ENCODE measurements at places on chromosomes 5 and 9.
A peak's percentile ranks its signal among the peaks of the same experiment; 100 is the strongest.

DNA sequence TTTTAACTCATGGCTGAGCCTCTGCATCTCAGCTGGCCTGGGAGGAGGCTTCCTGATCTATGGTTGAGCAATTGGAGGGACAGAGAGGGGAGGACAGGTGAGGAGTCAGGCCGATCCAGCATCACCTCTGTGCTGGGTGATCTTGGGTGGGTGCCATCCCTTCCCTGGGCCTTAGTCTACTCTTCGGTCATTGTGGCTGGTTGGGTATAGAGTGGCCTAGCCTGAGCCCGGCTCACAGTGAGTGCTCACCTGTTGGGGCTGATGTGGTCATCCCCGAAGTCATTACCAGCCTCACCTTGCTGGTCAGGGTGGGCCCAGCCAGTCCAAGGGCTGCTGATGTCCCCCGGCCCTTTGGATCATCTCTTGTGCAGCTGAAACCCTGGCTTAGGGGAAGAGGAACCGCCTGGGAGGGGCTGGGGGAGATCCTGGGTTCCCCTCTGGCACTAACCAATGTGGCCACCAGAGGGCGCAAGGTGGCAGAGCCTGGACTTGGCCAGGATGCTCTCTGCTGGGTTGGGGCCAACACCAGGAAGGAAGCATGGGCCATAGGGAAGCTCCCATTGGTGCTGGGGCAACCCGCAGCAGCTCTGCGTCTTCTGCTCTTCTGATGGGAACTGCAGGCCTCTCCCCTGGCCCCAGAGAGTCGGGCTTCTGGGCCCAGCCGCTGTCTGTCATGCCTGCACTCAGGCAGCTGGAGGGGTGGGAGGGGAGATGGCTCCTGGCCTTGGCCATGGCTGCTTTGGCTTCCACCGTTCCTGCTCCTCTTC is 17.3 kb upstream of the ODF2 start:
- DNase-seq, result peak; percentile 73

DNA sequence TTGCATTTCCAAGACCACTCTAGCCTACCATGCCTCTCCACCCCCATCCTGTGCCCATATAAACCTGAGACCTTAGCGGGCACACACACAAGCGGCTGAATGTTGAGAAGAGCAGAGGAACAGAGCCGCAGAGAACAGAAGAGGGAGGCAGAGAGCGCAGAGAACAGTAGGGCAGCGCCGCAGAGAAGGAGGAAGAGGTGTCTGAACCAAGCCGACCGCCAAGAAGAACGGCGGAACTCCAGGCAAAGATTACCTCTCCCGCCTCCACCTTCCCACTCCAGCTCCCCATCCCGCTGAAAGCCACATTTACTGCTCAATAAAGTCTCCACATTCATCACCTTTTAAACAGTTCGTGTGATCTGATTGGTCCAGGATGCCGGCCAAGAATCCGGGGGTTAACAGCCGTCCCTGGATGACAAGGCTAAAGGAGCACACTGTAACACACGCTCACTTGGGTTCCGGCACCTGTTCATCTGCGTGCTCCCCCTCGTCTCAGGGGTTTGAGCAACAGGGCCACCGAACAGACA is 33.2 kb downstream of the GRIN3A start:
- no peak for DNase-seq

DNA sequence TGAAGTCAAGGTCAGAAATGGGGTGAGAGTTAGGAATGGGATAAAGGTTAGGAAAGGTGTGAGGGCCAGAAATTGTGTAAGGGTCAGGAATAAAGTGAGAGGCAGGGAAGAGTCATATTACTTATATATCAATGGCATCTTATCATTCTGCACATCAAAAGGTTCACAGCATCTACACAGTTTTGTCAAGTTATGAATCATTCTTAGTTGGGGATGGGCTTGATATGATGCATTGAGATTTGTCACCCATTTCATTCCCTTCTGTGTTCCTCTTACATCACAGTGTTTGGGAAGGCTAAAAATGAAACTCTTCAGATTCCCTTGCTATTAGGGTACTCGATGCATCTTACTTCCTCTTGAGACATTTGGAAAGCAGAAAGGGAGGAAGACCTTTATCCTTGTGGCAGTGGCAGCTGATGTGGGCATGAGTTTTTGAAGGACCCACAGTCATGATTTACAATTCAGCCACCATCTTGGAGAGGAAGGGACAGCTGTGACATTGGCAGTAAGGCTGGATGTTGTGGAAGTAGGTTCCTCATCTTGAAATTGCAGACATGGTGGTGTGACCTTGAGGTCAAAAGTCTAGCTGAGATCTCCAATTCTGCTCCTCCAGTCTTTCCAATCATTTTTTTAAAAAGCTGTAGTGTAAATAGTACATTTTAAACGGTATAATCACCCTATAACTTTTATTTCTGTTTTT is 24.2 kb upstream of the NPR3 start:
- DNase-seq, result no peak

GRCh38 chr5:132109494-132110053 is 36.0 kb downstream of the CSF2 start:
- no peak for DNase-seq

GRCh38 chr5:14268738-14269137 is 125.6 kb downstream of the TRIO start:
- no peak for DNase-seq

Data from bone marrow (tissue), 2 donors.